NCI-H774 (cell line): ENCODE measurements at places on chromosomes 1 and 21.

DNA sequence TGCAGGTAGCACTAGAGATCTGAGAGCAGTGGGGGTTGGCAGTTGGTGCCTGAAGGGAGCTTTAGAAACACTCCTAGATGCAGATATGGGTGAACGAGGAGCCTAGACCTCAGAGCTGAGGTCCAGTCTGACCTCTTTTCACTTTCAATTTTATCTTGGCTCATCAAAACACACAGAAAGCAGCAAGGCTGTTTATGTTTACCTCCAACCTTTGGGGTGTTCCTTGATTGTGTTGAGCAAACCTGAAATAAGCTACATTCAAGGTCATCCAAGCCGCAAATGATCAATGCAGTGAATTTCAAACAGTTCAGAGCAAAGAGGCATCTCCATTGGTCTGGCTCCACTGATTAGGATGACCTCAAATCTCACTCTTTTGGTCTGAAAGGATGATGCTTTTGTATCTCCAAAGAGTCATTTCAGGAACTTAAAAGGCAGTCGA is 1.3 kb downstream of the LY9 start:
- no peak for DNase-seq

DNA sequence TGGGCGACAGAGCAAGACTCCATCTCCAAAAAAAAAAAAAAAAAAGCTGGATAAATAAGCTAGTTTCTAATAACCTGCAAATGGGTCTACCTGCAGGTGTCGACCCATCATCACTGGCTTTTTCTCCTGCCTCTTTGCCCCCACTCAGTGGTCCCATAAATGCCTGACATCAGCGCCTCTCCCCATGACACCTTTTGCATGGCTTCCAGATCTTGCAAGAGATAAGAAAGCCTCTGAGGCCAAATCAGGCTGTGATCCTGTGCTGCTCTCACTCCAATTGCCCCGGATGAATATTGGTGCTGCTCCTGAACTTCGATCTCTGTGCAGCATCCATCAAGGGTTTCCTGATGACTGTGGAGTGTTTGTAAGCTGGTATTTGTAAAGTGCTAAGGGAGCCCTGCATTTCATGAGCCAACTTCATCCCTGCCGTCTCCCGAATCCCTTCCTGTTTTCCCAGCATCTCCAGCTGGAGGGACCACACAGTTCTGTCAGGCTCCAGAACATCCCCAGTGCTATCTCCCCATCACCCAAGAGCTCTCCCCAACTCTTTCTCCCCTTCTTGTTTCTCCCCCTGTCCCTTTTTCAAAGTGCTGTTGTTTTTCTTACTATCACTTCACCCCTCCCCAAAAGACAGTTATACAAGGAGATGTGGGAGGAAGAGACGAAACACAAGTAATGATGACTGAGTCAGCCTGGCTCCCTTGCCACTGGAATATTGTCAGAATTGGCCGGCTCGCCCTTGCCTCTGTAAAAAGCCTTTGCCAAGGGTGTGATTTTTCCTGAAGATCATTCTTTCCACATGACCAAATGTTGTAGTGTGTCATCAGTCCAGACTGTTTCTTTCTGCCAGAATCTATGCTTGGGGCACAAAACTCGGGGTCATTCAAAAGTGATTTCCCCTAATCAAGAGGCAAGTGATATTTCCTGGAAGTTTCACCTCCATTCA is 2.8 kb upstream of the EFHD2 start:
- no peak for DNase-seq

- no peak for DNase-seq
Observed at GRCh38 chr1:103901072-103901471, 151.4 kb downstream of the AMY1C start.

DNA sequence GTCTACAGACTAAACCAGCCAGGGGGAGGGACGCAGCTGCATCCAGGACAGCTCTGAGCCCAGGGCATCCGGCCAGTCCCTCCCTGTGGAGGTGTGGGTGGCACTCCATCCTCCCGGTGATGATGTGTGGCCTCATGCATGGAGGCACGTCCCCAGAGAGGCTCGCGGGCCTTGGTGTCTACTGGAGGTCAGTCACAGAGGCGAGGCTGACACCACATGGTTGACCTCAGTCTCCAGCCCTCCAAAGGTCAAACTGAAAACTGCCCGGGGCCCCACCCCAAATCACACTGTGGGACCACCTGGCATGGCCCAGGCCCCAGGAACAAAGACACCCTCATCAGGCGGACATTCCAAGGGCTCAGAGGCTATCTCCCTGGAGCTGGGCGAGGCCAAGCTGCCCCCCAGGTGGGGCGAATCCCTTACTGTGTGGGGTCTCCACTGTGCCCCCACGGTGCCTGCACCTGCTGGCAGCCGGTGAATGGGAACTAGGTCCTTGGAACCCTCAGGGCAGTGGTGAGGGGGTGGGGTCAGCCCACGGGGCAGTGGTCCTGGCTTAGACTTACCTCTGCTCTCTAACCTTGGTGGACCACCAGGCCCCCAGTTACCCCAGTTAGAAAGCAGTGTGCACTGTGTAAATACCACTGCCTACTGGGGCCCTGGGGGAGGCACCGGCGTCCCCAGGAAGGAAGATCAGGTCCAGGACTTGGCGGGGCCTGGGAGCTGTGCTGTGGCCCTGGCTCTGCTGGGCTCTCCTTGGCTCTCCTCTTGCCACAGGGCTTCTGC is 49.1 kb downstream of the TRPM2 start:
- no peak for DNase-seq

GRCh38 chr1:155137154-155137949 is 1.7 kb downstream of the SLC50A1 start:
- no peak for DNase-seq
